ENCODE measurements at places on chromosomes 3 and 15.

GRCh38 chr3:48400824-48401433 lies 28.9 kb downstream of the FBXW12 start:
- DNase-seq, result peak; percentile 34

DNA sequence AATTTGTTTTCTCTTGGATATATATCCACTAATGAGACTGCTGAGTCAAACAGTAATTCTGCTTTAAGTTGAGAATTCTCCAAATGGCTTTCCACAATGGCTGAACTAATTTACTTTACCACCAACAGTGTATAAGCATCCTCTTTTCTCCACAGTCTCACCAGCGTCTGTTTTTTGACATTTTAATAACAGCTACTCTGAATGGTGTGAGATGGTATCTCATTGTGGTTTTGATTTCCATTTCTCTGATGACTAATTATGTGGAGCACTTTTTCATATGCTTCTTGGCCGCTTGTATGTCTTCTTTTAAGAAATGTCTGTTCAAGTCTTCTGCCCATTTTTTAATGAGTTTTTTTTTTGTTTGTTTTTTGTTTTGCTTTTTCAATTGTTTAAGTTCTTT lies 206.2 kb downstream of the CTNNB1 start:
- DNase-seq, result no peak

GRCh38 chr3:61875976-61876671 lies 314.8 kb downstream of the PTPRG start:
- DNase-seq, result no peak

- DNase-seq, result no peak
Observed at GRCh38 chr3:2898591-2899353, 211.4 kb downstream of the IL5RA start.

GRCh38 chr3:149650828-149651227 lies 7.0 kb downstream of the WWTR1 start:
- DNase-seq, result no peak

DNA sequence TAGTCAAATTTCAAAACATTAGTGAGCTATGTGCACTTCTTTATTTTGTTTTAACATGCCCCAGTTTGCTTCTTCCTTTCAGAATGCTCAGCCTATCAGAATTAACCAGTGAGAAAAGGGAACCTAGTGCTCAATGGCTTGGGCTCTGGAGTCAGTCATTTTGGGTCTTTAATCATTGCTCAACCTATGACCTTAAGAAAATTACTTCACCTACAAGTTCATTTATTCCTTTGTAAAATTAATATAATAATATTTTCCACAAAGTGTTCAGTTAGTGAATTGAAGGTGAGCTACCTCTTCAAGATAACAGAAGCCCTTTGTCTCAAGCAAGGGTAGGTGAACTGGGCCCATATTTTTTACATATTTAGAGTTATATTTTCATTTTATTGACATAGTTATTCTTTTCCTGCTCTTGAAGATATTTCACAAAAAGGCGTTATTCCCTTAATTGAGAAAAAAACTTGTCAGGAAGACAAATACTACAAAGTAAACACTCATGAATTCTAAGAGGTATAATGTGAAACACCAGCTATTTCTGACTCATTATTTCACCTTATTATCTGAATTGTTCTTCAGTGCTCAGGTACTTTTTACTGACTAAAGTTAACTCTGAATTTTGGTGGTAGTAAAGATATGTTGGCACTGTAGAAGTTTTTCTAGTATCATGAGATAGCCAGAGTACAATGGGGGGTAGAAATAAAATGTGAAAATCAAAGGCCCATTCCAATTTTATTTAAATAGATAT lies 415.5 kb downstream of the NAALADL2 start:
- no peak for DNase-seq

- no peak for DNase-seq
Observed at GRCh38 chr3:69241769-69242168, 119.4 kb upstream of the LMOD3 start.
